ENCODE measurements at places on chromosomes 16 and 17.

DNA sequence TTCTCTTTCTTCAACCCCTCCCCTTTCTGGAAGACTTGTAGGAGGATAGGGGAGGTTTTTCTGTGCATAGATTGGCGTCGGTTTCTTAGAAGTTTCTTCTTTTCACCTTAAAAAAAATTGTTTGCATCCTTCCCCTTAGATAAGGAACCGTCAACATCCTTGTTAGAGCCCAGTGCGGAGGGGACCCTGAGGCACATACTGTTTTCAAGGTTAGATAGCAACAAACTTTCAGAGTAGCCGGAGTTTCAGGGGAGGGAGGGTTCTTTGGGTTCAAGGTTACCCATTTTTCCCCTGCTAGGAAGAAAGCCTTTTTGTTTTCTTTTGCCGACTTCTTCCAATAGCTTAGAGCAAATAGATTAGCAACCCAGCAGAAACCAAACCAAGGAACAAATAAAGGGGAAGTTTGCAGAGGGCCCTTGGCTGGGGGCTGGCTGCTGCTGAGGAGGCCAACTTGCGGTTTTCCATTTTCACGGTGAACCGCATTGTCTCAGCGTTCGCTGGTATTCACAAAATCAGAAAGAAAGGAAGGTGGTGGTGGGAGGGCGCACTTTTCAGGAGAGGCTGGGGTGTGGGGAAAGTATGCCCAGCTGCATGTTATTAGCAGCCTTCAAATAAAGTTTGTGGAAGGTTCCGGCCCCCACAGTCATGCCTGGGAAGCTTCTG lies 28.8 kb downstream of the MSI2 start:
- H3K4me3 ChIP-seq = peak overlapping the region; percentile 60
- H3K27me3 ChIP-seq = no peaks in the 10 kb centered on the region
- H3K4me1 ChIP-seq = peaks cover 91% of the 10 kb centered on the region
- peak overlapping the region; percentile 90 for H3K27ac ChIP-seq
- no peak for DNase-seq
- H3K36me3 ChIP-seq = peaks cover 2% of the 10 kb centered on the region

DNA sequence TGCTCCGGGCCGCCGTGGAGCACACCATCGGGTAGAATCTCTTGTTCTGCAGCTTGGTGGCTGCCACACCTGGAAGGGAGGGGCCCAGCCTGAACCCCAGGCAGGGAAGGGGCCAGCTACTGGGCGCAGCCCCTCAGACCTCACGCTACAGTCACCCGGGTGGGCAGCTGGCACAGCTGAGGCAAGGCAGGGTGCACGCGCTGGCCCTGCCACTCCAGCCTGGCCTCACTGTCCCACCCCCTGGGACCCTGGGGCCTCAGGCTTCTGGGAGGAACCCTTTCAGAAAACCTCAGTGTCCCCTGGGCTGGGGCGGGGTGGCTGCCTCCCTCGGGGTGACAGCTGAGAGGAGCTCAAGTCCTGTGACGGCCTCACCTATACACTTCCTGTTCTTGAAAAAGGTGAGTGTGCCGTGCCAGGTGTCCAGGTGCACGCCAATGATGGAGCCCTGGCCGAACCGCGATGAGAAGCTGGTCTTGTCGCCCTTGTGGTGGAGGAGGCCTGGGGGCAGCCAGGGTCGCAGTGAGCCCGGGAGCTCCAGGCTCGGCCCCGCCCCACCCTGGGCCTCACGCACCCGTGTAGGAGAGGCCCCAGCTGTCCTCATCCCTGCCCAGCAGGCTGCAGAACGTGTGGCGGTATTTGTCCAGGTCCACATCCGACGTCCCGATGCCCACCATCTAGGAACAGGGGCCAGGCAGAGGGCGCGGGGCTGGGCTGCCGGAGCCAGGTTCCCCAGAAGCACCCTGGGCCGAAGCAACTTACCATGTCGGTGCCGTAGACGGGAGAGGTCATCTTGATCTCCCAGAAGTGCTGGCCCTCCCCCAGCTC lies 4.7 kb upstream of the MRPS34 start:
- H3K27ac ChIP-seq = no peak overlapping the region
- H3K36me3 ChIP-seq = peaks cover 2% of the 10 kb centered on the region
- DNase-seq = no peak

DNA sequence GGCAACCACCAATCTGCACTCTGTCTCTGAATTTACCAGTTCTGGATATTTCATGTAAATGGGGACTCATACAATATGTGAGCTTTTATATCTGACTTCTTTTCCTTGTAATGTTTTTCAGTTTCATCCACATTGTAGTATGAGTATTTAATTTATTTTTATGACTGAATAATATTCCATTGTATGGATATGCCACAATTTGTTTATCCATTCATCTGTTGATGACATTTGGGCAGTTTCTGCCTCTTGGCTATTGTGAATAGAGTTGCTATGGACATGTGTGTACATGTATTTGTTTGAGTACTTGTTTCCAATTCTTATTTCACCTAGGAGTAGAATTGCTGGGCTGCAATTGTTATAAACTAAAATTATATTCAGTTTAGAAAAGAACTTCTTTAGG lies 126.9 kb downstream of the MRTFB start:
- H3K36me3 ChIP-seq = peaks cover 10% of the 10 kb centered on the region
- no peak overlapping the region for H3K4me3 ChIP-seq
- peaks cover 45% of the 10 kb centered on the region for H3K4me1 ChIP-seq
- no peak overlapping the region for H3K27ac ChIP-seq

DNA sequence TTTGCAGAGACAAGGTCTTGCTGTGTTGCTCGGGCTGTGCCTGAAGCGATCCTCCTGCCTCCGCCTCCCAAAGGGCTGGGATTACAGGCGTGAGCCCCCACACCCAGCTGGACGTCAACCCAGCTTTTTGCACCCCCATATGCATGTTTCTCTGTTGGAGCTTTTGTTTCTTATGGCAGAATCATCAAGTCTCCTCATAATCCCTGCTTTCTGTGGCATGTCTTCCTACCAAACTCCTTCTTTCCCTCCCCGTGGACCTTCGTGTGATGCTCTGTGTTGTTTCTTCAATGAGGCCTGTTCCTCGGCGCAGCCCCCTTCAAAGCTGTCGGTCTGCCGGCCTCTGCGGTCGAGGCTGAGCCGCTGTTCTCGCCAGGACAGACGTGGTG lies 71.6 kb downstream of the METRNL start:
- peaks cover 9% of the 10 kb centered on the region for H3K27me3 ChIP-seq
- H3K36me3 ChIP-seq = no peaks in the 10 kb centered on the region
- peaks cover 20% of the 10 kb centered on the region for H3K4me1 ChIP-seq
- DNase-seq = no peak

- no peak overlapping the region for H3K4me3 ChIP-seq
- no peaks in the 10 kb centered on the region for H3K4me1 ChIP-seq
- DNase-seq = peak; percentile 58
- H3K36me3 ChIP-seq = peaks cover 22% of the 10 kb centered on the region
- H3K27me3 ChIP-seq = no peaks in the 10 kb centered on the region
- no peak overlapping the region for H3K27ac ChIP-seq
Measured at GRCh38 chr16:70267516-70267915, 15.8 kb upstream of the EXOSC6 start.

DNA sequence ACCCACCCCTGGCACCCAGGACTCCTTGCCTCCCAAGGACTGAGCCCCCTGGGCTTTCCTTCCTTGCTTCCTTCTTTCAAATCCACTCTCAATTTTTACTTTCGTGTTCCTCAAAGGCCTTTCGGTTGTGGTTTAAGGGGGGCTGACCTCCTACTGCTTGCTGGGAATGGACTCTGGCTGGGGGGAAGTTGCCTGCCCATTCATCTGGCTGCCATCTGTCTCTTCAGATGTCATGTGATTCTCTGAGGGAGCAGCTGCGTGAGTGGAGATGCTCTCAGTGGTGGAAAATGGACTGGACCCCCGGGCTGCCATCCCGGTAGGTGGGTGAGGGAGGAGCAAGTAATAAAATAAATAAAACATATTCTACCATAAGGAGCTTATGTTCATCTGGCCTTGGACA lies 93.8 kb upstream of the RPRML start:
- DNase-seq = no peak
- no peaks in the 10 kb centered on the region for H3K27me3 ChIP-seq
- H3K4me3 ChIP-seq = peak overlapping the region; percentile 11
- H3K4me1 ChIP-seq = peaks cover 11% of the 10 kb centered on the region

DNA sequence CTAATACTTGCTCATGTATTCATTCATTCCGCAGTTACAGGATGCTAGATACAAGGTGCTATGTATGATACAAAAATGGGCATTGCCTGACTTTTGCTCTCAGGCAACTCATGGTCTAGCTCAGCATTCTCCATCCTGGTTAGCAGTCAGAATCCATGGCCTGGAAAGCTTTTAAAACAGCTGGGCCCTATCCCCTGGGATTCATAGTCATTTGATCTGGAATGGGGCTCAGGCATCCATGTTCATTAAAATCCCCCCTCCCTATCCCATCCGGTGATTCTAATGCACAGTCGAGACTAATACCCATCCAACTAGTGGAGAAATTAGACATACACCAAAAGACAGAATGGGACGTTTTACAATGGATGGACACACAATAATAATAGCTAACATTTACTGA lies 104.1 kb upstream of the TMEM132E start:
- H3K4me1 ChIP-seq = peaks cover 24% of the 10 kb centered on the region
- H3K27me3 ChIP-seq = peaks cover 11% of the 10 kb centered on the region
- no peak overlapping the region for H3K27ac ChIP-seq
- H3K36me3 ChIP-seq = no peaks in the 10 kb centered on the region
- DNase-seq = no peak

DNA sequence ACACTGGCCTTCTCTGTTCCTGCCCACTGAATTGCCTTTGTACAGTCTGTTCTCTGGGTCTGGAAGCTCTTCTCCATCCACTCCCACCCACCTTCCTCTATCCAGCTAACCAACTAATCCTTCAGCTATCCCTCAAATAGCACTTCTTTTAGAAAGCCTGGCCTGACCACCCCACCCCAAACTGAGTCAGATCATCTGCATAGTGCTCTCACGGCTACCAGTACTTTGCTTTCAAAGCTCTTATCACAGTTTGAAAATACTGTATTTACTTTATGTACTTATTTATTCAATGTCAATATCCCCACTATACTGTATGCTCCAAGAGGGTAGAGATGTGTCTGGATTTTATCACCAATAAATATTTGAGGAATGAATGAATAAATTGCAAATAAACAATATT lies 4.5 kb upstream of the CLDN7 start:
- DNase-seq = no peak
- H3K27me3 ChIP-seq = peaks cover 68% of the 10 kb centered on the region
- H3K4me3 ChIP-seq = no peak overlapping the region
- no peak overlapping the region for H3K27ac ChIP-seq
- H3K36me3 ChIP-seq = no peaks in the 10 kb centered on the region

DNA sequence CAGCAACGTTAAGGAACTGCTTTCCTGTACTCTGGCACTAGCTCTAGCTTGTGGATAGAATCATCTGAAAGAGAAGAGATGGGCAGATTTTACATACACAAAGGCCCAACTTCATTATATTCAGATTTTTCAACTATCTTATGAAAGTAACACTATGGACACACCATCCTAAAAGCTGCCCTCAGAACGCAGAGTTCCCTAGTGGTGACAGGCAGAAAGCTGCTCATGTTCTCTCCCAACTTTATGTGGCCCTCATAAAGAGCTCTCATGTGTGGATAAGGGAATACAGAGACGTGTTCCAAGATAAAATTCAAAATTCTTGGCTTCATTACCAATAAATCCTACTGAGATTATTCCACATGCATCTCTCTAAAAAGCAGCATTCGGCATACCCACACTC lies 1.5 kb downstream of the CFAP20 start:
- H3K4me1 ChIP-seq = peaks cover 48% of the 10 kb centered on the region
- no peak overlapping the region for H3K27ac ChIP-seq
- no peaks in the 10 kb centered on the region for H3K27me3 ChIP-seq
- H3K36me3 ChIP-seq = peaks cover 5% of the 10 kb centered on the region

- H3K4me1 ChIP-seq = peaks cover 32% of the 10 kb centered on the region
- H3K36me3 ChIP-seq = peaks cover 4% of the 10 kb centered on the region
- H3K27ac ChIP-seq = no peak overlapping the region
- no peak for DNase-seq
- peaks cover 19% of the 10 kb centered on the region for H3K27me3 ChIP-seq
Measured at GRCh38 chr16:22370038-22370820, 4.2 kb downstream of the CDR2 start.

GRCh38 chr17:41263212-41263611 lies 2.0 kb upstream of the KRTAP9-6 start:
- no peak overlapping the region for H3K27ac ChIP-seq
- no peak overlapping the region for H3K4me3 ChIP-seq
- no peaks in the 10 kb centered on the region for H3K36me3 ChIP-seq
- H3K27me3 ChIP-seq = peaks cover 67% of the 10 kb centered on the region
- H3K4me1 ChIP-seq = no peaks in the 10 kb centered on the region

- H3K4me1 ChIP-seq = peaks cover 3% of the 10 kb centered on the region
- no peak overlapping the region for H3K27ac ChIP-seq
- no peak overlapping the region for H3K4me3 ChIP-seq
- no peaks in the 10 kb centered on the region for H3K36me3 ChIP-seq
- peaks cover 8% of the 10 kb centered on the region for H3K27me3 ChIP-seq
Measured at GRCh38 chr16:9797306-9797705, 384.9 kb downstream of the GRIN2A start.

- no peak for DNase-seq
- H3K4me3 ChIP-seq = no peak overlapping the region
- no peak overlapping the region for H3K27ac ChIP-seq
- H3K4me1 ChIP-seq = no peaks in the 10 kb centered on the region
- H3K27me3 ChIP-seq = no peaks in the 10 kb centered on the region
Measured at GRCh38 chr16:50677351-50677750, 3.8 kb downstream of the SNX20 start.

GRCh38 chr17:2850991-2851390 lies 54.8 kb downstream of the RAP1GAP2 start:
- no peaks in the 10 kb centered on the region for H3K36me3 ChIP-seq
- peaks cover 20% of the 10 kb centered on the region for H3K4me1 ChIP-seq
- peaks cover 60% of the 10 kb centered on the region for H3K27me3 ChIP-seq
- H3K4me3 ChIP-seq = no peak overlapping the region
- no peak for DNase-seq

GRCh38 chr16:54939029-54939346 lies 8.3 kb downstream of the IRX5 start:
- H3K4me3 ChIP-seq = peak overlapping the region; percentile 78
- H3K36me3 ChIP-seq = peaks cover 24% of the 10 kb centered on the region
- H3K27ac ChIP-seq = no peak overlapping the region
- peaks cover 100% of the 10 kb centered on the region for H3K27me3 ChIP-seq

DNA sequence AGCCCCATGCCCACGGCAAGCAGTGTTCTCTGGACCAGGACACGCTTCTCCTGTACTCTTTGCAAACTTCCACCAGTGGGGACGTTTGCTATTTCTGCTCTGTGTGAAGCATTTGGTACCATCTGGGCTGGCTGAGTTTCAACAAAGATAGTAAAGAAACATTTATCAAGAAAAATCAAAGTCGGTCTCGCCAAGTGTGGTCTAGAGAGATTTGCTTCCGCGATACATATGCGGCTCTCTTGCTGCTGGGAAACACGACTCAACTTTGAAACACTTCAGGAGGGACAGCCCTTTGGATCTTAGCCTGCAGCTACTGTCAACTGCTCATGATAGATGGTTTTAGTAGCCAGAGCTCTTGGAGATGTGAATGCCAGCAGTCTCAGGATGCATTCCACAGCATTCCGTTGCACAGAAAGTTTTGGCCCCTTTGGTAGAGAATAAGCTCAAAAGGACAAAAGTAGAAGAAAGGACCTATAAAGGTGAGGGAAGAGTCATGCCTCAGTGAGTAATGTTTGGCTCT lies 168.2 kb upstream of the CACNG3 start:
- no peak overlapping the region for H3K27ac ChIP-seq
- H3K4me1 ChIP-seq = no peaks in the 10 kb centered on the region
- no peak for DNase-seq
- no peak overlapping the region for H3K4me3 ChIP-seq
- H3K27me3 ChIP-seq = peaks cover 13% of the 10 kb centered on the region

GRCh38 chr17:42127414-42127813 lies 4.8 kb downstream of the HSPB9 start:
- no peaks in the 10 kb centered on the region for H3K27me3 ChIP-seq
- H3K36me3 ChIP-seq = peaks cover 13% of the 10 kb centered on the region
- no peak overlapping the region for H3K27ac ChIP-seq
- no peak for DNase-seq
- H3K4me3 ChIP-seq = no peak overlapping the region
